A549 treated with DMSO at 1 μM for 4 hours (cell line): ENCODE measurements at places on chromosomes 2 and 18. TPM values are rescaled to one million over a fixed set of nuclear protein-coding genes. Genes with fewer than 3 reads are reported as not detected.

Gene CIB4
- total RNA-seq: 0.16 to 0.31 TPM (median 0.26 TPM) in 3 of 5 replicates, not detected in the others

Gene AQP12A
- not detected in 5 replicates for total RNA-seq

Gene SLC30A3
- total RNA-seq: 3.2 to 4.9 TPM (median 3.7 TPM) in 5 replicates

Gene DSG2
- total RNA-seq: 48.7 to 82.8 TPM (median 68.1 TPM) in 5 replicates

Gene GPR75
- total RNA-seq: 1.5 to 2.6 TPM (median 2.2 TPM) in 5 replicates

Gene IFIH1
- total RNA-seq: 0.89 to 1.7 TPM (median 1.2 TPM) in 5 replicates

Gene SRSF7
- total RNA-seq: 316 to 428 TPM (median 347 TPM) in 5 replicates

Gene PARD6G
- 1.8 to 3.3 TPM (median 3.1 TPM) in 5 replicates for total RNA-seq

Gene SGPP2
- total RNA-seq: 0.15 to 0.31 TPM (median 0.20 TPM) in 5 replicates

Gene TMEM169
- total RNA-seq: 0.40 to 0.91 TPM (median 0.63 TPM) in 5 replicates

Gene BCL11A
- 0.03 to 0.14 TPM (median 0.04 TPM) in 4 of 5 replicates, not detected in the other for total RNA-seq

Gene BIRC6
- total RNA-seq: 31.9 to 40.4 TPM (median 38.5 TPM) in 5 replicates

Gene SPP2
- total RNA-seq: not detected in 5 replicates

Gene STAT4
- total RNA-seq: 2.7 to 3.8 TPM (median 3.5 TPM) in 5 replicates

Gene LOXHD1
- total RNA-seq: not detected in 5 replicates

Gene SERPINB10
- total RNA-seq: 0.22 TPM in 1 of 5 replicates, not detected in the others

Gene HOXD8
- total RNA-seq: 4.8 to 5.9 TPM (median 5.5 TPM) in 5 replicates

Gene TTC32
- 12.5 to 15.0 TPM (median 14.0 TPM) in 5 replicates for total RNA-seq

Gene PTPRN
- 1.3 to 2.2 TPM (median 1.9 TPM) in 5 replicates for total RNA-seq

Gene FSIP2
- total RNA-seq: not detected in 5 replicates

Gene KIF1A
- 0.62 to 0.84 TPM (median 0.78 TPM) in 5 replicates for total RNA-seq

Gene MC2R
- total RNA-seq: not detected in 5 replicates

Gene EFHD1
- total RNA-seq: 1.6 to 2.6 TPM (median 1.9 TPM) in 5 replicates

Gene WDR7
- 2.4 to 4.2 TPM (median 4.0 TPM) in 5 replicates for total RNA-seq

Gene COMMD1
- total RNA-seq: 41.9 to 47.8 TPM (median 45.0 TPM) in 5 replicates

Gene IL36G
- total RNA-seq: not detected in 5 replicates

Gene RAMP1
- total RNA-seq: not detected in 5 replicates

Gene FAM237A
- total RNA-seq: not detected in 5 replicates

Gene LRP2
- total RNA-seq: 0.01 to 0.21 TPM (median 0.03 TPM) in 4 of 5 replicates, not detected in the other

Gene PNPT1
- 32.8 to 70.3 TPM (median 39.8 TPM) in 5 replicates for total RNA-seq

Gene HDAC4
- 7.3 to 10.8 TPM (median 8.4 TPM) in 5 replicates for total RNA-seq

Gene ABCG8
- total RNA-seq: not detected in 5 replicates

Gene TRIM43
- 0.05 TPM in 1 of 5 replicates, not detected in the others for total RNA-seq

Gene THOC1
- total RNA-seq: 16.3 to 21.7 TPM (median 21.0 TPM) in 5 replicates

Gene UBE2E3
- total RNA-seq: 71.3 to 83.9 TPM (median 78.2 TPM) in 5 replicates

Gene TMEM17
- total RNA-seq: 5.3 to 6.8 TPM (median 5.7 TPM) in 5 replicates
